ENCODE measurements at places on chromosomes 5 and 9.

GRCh38 chr5:154529282-154529681 is 51.3 kb upstream of the HAND1 start:
- DNase-seq: no peak

- no peak for DNase-seq
These were observed 65.2 kb downstream of the ZNF366 start for GRCh38 chr5:72441862-72442540.

- DNase-seq: no peak
These were observed 65.7 kb upstream of the EIF4EBP3 start for GRCh38 chr5:140481758-140482157.

GRCh38 chr5:178150977-178151734 is 2.5 kb downstream of the NHP2 start:
- DNase-seq: no peak

- DNase-seq: no peak
These were observed 157.5 kb downstream of the DOCK8 start for GRCh38 chr9:372128-372527.

DNA sequence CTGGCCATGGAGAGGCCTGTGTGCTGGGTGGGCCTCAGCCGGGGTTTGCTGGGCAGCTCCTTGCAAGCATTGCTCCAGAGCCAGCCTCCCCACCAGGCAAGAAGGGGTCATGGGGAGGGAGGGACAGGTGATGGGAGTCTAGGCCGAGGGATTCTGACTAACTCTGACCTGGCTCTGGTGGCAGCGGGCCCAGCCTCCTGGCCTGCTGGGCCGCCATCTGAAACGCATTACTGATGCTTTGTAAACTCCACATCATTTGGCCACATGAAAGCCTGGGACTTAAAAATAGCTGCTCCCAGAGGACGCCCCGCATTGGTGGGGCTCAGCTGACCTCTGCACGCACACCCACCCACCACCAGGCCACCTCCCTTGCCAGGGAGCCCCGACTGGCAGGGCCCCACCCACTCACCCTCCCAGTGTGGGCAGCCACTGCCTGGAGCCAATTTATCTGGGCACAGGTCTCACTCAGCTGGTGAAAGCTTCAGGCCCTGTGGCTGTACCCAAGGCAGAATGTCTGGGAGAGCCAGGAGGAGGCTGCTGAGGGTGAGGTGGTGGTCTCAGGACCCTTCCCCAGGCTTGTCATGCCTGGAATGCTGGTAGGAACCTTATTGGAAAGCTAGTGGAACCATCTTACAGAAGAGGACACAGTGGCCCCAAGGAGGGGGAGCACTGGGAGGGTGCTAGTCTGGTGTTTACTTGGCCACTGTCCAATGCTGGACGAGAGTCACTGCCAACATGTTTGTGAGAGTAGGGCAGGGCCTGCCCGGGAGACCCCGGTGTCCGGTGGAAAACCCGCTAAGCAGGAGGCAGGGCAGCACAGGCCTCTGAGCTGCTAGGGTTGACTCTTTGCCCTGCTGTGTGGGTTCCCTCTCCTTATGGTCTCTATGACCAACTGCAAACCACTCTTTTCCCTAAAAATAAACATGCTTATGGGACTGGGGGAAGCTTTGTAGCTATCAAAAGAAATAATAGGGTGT is 10.8 kb downstream of the TCF7 start:
- no peak for DNase-seq

DNA sequence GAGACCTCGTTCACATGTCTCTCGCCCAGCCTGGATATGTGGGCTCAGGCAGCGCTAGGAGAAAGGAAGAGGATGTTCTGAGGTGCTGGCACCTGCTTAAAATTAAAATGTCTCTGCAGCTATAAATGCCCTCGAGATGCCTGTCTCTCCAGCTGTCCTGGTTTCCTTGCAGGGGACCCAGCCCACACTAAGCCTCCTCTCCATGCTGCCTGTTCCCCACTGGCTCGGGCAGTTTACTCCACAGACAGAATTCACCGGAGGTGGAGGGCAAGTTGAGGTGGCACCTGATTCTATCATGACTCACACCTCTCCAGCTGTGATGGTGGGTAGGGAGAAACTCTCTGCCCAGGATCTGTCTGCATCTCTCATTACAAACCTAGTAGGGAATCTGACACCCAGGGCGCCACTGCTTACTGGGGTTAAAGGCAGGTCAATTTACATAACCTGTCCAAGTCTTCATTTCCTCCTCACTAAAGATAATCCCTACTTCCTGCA is 420.9 kb downstream of the SPOCK1 start:
- DNase-seq: no peak

DNA sequence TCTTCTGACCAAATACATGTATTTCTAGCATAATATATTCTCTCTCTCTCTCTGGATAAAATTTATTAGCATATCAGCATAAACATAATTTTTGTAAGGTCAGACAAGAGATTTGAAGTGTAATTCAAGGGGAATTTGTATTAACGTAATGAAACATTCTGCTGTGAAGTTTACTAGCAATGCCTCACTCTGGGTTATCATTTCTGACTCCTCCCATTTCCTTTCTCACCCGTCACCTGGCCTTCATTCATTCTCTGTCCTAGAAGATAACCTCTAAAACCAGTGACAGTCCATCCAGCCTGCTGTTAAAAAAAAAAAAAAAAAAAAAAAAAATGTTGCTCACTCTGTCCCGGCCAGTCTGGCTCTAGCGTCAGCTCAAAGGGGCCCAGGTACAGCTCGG is 27.1 kb downstream of the GRAMD2B start:
- DNase-seq: peak; percentile 58

DNA sequence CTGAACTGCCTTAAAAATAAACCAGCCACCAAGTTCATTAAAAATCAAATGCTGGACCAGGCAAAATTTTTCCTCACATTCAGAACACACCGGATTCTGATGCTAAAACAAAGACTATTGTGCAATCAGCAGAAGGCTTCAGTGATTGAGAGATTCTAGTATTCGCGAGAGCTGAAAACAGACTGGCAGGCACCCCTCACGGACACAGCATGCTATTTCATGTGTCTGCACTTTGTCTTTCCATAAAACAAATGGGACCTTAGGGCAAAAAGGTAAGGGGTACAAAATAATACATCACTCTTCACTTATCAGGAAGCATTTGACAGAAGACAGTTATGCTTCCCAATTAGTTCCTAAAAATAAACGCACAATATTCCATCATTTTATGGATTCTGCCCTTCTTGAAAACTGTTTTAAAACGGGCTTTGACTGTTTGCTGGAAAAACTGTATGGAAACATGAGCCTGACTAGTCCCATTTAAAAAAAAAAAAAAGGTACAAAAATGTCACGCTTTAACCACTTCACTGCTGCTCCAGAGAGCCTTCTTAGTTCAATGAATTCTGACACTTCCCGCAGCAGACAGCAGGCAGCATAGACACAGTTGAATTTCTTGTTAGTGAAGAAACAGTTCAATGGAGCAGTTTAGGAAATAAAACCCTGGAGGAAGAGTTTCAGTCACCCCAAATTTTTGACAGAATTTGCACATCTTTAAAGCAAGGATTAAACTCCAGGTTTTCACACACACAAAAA is 99.2 kb downstream of the MED27 start:
- DNase-seq: no peak

GRCh38 chr5:141611289-141611688 is 7.5 kb downstream of the DIAPH1 start:
- DNase-seq: no peak

- peak; percentile 64 for DNase-seq
These were observed 7.5 kb downstream of the NHP2 start for GRCh38 chr5:178145965-178146820.

DNA sequence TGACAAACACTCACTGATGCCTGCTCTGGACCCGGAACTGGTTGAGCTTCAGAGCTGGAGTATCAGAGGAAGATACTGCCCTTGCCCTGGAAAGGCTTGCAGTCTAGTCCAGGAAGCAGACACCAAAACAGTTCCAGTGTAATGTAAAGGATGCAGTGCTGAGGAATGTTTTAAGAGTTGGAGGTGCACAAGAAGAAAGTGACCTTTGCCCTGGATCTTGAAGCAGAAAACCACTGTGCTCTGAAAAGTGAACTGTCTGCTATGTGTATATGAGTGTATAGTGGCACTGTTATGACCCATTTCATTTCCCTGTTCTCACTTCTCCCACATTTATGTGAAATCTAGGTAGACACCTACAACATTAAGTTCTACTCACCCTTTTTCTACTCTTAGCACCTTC is 2.1 kb downstream of the ZNF346 start:
- no peak for DNase-seq

Data from activated CD4-positive, alpha-beta T cell treated with anti-CD3 and anti-CD28 coated beads, Interleukin-2, amount 50 U/mL, for 16 hours (primary cell).